NCI-H1105 (cell line): ENCODE measurements at places on chromosomes 16 and 17.
A peak's percentile ranks its signal among the peaks of the same experiment; 100 is the strongest.

DNA sequence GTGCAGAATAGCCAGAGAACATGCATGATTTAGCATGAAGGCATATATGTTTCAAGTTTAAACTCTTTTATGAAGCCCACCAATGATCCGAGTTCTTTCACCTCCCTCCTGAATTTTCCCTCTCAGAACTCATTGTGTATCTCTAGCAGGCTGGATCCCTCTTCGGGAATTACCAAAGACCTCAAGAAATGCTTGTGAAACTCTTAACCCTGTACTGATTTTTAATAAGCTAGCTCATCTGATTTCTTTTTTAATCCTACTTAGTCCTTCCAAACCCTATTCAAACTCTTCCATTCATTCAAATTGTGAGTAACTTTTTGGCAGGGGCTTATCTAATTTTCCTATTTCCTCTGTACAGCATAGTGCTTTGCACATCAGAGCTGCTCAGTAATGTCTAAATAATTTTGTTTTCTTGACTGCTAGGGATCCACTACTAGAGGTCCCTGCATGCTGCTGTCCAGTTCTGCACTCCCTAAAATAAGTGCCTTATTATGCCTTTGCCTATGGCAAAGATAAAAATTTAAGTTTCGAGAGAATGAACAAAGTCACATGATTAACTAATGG, 723.8 kb downstream of the CDH11 start:
- DNase-seq: no peak

GRCh38 chr17:8922451-8922850, 43.1 kb downstream of the PIK3R5 start:
- no peak for DNase-seq

DNA sequence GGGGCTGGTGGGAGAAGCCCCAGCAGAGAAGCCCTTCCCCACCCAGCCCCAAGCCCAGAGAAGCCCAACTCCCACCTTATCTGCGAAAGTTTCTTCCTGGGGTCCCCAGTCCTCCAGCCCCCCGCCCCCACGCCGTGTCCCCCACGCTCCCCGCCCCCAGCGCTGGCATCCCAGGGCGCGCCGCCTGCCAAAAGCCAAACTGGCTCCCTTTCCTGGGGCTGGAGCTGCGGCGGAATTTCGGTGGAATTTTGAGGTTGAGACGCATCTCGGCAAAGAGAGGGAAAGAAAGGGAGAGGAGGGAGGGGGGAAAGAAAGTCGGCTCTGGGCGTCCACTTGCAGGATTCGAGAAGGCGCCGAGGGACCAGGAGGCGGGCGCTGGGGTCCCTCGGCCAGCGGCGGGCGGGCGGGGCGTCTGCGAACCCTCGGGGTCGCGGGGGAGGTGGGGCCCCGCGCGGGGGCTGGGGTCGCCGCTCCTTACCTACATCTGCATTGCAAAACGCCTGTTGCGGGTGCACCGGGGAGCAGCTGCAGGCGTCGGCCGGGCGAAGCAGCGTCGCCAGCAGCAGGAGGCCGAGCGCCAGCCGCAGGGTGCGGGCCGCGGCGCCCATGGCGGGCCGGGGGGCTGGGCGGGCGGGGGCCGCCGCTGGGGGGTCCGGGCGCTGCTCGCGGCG, 571 bp downstream of the TIMP2 start:
- DNase-seq: no peak

- DNase-seq: no peak
Observed at GRCh38 chr16:15523939-15524338, 89.6 kb downstream of the BMERB1 start.

DNA sequence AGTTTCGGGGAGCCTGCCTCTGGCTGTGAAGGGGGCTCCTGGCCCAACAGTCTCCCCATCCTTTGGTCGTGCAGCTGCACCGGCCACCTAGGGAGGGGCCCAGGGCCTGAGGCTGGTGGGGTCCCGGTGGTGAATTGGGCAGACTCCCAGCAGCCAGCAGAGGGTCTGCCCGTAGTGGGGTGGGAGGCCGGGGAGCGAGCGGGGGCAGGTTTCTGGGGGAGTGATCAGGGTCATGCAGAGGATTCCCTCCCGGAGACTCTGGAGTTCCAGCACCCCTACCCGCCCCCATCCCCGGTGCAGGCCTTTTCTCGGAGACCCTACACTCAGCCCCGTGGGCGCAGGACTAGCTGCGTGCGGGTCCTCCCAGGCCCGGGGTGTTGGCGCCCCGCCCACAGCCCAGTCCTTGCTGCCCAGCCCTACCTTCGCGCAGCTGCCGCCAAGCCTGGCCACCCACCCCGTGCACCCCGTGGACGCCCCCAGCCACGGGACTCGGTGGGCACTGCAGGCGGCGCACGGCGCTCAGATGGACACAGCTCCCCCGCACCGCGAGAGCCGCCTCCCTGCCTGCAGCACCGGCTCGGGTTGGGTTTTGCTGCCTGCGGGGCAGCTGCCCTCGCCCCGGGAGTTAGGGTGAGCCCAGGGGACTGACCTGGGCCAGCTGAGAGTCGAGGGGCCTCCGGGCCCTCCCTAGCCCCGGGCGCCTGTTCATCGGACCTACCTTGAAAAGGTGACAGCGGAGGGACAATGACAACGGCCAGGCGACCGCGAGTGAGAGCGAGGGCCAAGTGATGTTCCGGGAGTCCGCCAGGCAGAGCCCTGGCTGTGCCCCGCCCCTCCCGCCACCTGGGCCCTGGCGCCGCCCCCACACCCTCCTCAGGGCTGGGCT, at the start of gene GNG13:
TSS of gene GNG13 (minus strand) at position 787 of the 886 bp plus-strand sequence. CDS start 1,657 bp downstream, outside the sequence.
- no peak for DNase-seq

GRCh38 chr16:87837627-87838289, 31.5 kb downstream of the SLC7A5 start:
- no peak for DNase-seq

DNA sequence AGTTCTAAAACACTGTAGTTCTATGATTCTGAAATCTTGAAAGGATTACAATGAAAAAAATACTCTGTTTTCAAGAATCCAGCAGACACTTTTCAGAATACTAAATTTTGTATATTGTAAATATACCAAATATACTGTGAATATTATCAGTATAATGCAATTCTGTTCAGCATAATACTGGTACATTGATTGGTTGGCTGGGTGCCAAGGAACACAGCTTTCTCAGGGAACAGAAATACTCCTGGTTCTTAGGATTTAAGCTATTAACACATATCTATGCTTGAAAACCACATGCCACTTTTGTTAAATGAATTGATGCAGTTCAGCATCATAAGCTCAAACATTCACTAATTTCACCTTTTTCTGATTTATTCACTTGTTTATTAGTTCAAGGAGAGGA, 2.5 kb upstream of the GINS3 start:
- no peak for DNase-seq

DNA sequence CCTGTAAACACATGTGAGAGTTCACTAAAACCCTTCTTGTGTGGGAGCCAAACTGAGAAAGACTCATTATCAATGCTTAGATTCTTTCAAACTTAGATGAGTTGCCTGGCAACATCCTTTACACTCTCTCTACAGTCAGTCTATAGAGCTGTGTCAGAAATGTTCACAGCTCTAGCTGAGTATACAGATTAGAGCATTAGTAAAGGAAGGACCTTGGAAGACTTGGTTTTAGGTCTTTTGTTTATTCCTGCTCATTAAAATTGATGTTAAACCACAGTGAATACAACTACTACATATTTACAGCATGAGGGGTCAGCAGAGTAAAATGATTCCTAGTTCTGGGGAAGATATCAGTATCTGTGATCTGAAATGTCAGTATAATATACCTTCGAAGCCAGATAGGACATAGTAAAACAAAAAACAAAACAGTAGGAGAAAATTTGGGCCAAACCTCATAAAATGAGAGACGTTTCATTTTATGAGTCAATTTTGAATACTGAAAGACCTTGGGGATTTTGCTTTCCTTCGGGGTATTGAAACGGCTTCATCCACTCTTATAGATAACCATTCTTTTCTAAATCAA, 186.0 kb downstream of the TANC2 start:
- no peak for DNase-seq

DNA sequence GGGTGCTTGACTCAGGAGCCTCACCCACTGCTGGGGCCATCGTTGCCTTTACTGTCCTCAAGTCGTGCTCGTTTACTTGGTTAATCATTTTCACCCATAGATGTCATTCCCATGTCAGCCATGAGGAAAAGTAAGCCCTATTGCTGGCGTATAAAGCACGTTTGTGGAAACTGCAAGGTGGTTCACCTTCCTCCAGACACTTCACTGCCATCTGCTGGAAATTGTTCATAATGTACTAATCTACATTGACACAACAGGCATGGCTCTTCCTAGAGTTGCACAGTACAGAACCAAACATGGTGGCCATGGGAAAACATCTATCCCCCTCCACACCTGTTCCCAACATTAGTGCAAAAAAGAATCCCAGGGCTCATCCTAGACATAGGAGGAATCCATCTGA, 116.6 kb downstream of the ZNF18 start:
- DNase-seq: peak; percentile 3

DNA sequence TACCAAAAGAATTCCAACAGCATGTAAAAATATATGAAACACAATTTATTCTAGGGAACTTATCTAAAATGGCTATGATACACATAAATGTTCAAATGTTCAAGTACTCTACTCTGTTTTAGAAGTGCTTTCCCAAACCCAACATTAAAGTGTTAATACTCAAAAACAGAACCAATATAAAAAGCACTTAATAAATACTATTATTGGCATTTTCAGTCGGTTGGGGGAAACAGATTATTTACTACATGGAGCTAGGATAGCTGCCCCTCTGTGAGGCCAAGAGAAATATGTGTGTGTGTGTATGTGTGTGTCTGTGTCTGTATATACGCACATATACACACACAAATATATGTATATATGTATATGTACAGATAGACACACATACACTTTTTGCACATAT, 32.1 kb upstream of the BRIP1 start:
- DNase-seq: no peak

DNA sequence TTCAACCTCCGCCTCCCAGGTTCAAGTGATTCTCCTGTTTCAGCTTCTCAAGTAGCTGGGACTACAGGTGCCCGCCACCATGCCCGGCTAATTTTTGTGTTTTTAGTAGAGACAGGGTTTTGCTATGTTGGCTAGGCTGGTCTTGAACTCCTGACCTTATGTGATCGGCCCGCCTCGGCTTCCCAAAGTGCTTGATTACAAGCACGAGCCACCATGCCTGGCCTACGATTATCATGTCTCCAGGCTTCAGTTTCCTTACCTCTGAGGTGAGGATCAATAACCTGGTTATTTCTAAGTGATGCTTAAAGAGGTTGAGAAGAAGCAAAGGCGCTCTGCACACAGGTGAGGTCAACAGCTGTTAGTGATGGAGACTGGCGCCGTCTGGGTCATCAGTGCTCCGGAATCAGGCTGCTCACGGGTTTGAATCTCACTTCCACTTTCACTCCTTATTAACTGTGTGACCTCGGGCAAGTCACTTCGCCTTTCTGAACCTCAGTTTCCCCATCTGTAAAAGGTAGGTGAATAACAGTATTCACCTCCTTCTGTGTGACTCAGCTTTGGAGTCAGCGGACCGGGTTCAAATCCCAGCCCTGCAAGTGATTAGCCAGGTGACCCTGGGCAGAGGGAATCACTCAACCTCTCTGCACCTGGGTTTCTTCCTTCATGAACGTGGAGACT, 745 bp upstream of the ABCC1 start:
- no peak for DNase-seq

GRCh38 chr17:40724656-40725055, 21.1 kb upstream of the KRT24 start:
- DNase-seq: no peak

DNA sequence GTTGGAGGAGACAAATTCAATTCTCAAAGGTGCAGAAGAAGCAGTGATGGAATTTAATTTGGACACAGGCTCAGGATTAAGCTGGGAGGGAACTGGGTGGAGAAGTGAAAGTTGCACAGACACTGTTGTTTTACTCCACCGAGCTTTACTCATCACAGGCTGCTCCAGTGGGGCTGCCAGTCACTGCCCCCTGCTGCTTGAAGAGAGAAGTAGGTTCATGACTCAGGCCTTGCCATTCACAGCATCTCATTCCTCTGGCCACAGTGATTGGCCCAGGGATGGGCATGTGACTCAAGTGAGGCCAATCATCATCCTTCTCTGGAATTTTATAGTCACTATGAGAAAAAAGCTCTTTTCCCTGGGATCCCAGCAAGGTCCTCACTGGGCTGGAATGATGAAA, 11.8 kb downstream of the GNAO1 start:
- DNase-seq: no peak
